ENCODE measurements at places on chromosomes 1 and 21.

DNA sequence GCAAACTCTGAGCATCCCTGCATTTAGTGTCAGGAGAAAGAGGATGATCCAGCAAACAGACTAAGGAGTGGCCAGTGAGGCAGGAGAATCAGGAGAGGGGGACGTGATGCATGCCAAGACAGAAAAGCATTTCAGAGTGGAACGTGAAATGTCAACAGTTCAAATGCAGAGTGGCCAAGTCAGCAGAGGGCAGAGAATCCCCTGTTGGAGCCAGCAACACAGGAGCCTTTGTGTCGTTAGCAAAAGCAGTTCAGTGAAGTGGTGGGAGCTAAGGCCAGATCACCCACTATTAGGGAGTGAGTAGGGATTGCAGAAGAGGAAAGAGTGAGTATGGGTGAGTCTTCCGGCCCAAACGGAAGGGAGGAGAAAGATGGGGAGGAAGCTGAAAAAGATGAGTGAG is 6.6 kb upstream of the FCRL6 start:
- DNase-seq = no peak

DNA sequence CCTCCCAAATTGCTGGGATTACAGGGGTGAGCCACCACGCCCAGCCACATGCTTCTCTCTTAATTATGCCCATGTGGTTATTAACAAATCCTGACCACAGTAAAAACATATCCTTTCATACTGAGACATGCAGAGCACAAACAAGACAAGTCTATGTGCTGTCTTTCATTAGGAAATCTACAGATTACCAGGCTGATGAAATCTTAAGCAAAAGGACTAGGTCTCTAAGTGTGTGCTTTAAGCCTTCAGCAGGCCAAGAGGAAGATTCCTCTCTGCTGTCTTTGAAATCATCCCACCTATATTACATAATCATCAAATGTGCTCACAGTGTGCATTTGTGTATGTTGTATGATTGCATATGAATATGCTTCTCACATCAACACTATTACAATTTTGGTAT is 419.3 kb downstream of the KCTD3 start:
- DNase-seq = no peak

DNA sequence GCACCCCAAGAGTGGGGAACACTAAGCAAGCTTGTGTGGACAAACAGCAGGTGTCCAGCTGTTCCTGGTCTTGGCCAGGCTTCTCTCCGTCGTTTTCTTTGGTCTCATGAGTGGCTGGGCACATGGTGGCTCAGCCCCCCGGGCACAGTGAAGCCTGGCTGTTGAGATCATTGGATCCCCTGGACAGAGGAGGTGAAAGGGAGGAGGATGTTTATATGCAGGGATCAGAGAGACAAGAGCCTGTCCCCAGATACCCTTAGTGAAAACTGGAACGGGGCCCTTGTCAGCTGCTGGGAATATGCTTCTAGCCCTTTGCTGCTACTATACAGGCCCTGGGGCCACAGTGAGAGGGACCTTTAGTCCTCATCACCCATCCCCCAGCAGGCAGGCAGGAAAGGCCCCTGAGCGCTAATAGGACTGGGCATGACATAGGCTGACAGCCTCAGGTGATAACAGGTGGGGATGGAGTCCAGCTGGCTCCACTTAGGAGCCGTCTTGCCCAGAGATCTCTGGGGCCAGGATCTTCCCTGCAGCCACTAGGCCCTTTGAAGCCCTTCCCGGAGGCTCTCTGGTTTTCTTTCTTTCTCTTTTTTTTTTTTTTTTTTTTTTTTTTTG is 16.4 kb downstream of the EPHA8 start:
- no peak for DNase-seq

DNA sequence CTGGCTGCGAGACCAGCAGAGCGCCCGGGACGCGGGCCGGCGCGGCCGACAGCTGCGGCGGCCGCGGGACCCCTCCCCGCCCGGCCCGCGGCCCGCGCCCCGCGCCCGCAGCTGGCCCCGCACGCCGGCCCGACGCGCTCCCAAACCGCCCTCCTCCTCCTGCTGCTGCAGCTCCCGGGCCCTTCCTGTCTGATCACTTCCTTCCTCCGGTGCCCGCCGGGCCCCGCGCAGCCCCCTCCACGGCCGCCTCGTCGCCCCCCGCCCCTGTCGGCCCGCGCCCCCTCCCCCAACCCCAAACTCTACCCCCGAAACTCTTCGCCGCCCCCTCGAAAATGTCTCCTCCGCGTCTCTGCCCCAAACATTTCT is 594 bp downstream of the LUZP1 start:
- no peak for DNase-seq

- DNase-seq = no peak
Measured at GRCh38 chr1:36965275-36966159, 68.8 kb downstream of the GRIK3 start.

DNA sequence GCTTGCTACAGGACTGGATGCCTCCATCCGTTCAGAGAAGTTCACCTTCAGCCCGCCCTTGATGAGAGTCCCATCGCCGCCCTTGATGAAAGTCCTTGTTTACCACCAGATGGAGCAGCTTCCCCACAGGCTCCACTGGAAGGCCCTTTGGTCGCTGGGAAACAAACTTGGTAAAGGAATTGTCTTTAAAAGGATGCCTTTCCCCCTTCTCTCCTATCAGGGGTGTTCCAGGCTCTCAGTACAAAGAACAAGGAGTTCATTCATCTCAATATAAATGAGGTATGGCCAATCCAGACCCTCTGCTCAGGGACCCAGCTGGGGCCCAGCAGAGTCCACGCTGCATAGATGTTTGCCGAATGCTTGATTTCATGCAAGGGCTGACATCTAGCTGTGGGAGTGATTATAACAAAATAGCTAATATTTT is 50.8 kb downstream of the CAPN9 start:
- no peak for DNase-seq

- DNase-seq = no peak
Measured at GRCh38 chr1:210817385-210818275, 316.3 kb downstream of the KCNH1 start.

DNA sequence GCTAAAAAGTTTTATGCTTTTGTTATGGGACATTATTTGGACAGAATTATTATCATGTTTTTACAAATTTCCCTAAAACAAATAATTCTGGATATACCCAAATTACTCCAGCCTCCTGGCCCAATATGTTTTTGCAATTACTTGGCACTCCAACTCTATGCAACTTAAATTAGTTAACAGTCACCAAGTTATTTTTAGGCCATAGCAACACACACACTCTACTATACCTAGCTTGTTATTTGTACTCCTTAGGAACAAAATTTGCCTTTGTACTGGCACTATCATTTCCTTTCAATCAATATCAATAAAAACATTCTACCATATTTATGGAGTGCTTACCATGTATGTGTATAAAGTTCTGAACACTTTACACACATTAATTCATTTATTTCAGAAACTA is 7.7 kb downstream of the DUSP10 start:
- DNase-seq = no peak

DNA sequence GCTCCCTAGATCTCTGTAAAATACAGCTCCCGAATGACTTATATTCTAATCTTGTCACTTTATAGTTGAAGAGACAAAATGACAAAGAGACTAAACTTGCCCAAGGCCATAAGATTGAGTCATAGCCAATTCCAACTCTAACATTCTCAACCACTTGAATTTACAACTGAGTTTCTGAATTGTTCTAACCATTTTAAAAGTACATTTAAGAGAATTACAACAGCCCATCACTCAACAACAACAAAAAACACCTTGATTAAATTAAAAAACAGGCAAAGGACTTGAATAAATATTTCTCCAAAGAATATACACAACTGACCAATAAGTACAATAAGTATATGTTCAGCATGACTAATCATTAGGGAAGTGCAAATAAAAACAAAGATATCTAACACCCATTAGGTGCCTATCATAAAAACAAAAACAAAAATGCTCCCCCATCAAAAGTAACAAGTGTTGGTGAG is 8.7 kb upstream of the ADCY10 start:
- no peak for DNase-seq

GRCh38 chr1:165699577-165699976 is 1.2 kb upstream of the ALDH9A1 start:
- DNase-seq = no peak

GRCh38 chr1:168320149-168320548 is 39.5 kb downstream of the TBX19 start:
- no peak for DNase-seq

GRCh38 chr21:33864150-33864549 is 51.5 kb downstream of the ATP5PO start:
- no peak for DNase-seq

GRCh38 chr1:160251687-160252526 is 10.4 kb downstream of the DCAF8 start:
- DNase-seq = peak; percentile 38

- no peak for DNase-seq
Measured at GRCh38 chr1:184287001-184287400, 99.8 kb upstream of the C1orf21 start.

GRCh38 chr1:161691846-161692245 is 15.2 kb upstream of the FCRLA start:
- no peak for DNase-seq

DNA sequence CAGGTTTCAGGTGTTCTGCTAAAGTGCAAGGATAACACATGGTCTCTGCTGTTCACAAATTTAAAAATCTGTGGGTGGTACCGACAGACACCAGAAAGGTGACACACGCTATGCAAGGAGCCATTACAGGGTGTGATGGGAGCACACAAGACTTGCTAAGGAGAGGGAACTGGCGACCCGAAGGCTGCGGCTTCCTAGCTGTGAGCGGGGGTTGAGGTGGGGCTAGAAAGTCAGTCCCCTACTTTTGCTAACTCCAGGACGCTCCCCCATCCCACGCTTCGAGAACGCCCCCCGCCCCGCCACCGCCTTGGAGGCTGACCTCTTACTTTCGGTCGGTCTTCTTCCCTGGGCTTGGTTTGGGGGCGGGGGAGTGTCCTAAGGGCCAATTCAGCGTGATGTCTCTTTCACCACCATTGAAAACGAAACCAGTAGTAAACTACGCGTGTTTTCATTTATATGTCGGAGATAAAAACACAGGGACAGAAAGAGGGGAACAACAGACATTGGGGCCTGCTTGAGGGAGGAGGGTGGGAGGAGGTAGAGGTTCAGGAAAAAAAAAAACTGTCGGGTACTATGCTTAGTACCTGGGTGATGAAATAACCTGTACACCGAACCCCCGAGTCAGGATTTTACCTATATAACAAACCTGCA is 1.1 kb downstream of the CKS1B start:
- peak; percentile 52 for DNase-seq

DNA sequence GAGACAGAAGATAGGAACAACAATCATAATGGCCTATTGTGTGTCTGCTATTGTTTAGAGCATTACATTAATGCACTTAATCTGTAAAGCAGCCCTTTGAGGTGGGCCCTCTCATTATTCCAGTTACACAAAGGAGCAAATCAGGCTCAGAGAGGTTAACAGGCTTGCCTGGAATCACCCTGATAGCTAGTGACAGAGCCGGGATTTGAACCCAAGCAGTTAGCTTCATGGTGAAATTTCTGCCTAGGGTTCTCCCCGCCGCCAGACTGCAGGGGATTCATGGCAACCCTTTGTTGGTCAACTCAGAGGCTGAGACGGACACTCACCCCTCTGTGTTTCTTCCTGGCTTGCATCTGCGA is 7.1 kb downstream of the HEYL start:
- no peak for DNase-seq

- DNase-seq = no peak
Measured at GRCh38 chr1:154456631-154457030, 45.4 kb upstream of the TDRD10 start.

- DNase-seq = no peak
Measured at GRCh38 chr1:100482167-100482566, 55.8 kb upstream of the GPR88 start.

DNA sequence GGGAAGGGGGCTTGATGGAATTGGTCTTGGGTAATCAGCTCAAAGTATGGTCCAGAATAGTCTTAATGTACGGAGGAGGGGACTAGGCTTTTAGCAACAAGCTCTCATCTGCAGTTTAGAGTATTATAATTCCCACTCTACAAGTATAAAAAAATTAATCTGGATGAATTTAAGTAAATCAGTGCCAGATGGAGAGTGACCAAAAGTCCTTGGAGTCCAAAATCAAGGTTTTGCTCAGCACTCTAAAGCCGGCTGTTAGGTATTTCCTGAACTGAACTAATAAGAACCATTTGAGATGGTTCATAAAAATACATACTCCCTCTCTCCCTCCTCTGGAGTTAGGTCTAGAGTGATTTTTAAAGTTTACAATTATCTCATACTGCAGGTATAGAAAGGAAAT is 23.7 kb downstream of the GLUL start:
- no peak for DNase-seq

GRCh38 chr1:219518168-219518906 is 94.6 kb downstream of the ZC3H11B start:
- DNase-seq = no peak

DNA sequence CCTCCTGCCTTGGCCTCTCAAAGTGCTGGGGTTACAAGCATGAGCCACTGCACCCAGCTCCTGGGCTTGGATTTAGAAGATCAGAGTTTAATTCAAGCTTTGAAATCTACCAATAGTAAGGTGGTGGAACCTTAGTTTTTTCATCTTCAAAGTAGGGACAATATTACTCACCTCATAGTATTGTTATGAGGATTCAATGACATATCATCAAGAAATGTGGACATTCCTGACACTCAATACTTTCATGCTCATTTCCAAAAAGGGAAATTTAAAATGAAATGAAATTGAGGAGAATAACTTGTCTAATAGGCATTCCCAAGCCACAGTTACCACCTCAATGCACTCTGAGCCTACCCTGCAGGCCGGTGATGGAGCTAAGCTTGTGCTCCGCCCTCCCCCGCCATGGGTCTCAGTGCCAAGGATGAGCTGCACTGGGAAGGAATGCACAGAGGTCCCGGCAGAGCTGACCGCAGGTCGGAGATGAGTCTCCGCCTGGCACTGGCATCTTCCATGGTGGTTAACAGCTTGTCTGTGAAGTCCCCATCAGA is 56.5 kb upstream of the BCAR3 start:
- DNase-seq = no peak

- no peak for DNase-seq
Measured at GRCh38 chr1:205693421-205693991, 13.2 kb upstream of the SLC45A3 start.

DNA sequence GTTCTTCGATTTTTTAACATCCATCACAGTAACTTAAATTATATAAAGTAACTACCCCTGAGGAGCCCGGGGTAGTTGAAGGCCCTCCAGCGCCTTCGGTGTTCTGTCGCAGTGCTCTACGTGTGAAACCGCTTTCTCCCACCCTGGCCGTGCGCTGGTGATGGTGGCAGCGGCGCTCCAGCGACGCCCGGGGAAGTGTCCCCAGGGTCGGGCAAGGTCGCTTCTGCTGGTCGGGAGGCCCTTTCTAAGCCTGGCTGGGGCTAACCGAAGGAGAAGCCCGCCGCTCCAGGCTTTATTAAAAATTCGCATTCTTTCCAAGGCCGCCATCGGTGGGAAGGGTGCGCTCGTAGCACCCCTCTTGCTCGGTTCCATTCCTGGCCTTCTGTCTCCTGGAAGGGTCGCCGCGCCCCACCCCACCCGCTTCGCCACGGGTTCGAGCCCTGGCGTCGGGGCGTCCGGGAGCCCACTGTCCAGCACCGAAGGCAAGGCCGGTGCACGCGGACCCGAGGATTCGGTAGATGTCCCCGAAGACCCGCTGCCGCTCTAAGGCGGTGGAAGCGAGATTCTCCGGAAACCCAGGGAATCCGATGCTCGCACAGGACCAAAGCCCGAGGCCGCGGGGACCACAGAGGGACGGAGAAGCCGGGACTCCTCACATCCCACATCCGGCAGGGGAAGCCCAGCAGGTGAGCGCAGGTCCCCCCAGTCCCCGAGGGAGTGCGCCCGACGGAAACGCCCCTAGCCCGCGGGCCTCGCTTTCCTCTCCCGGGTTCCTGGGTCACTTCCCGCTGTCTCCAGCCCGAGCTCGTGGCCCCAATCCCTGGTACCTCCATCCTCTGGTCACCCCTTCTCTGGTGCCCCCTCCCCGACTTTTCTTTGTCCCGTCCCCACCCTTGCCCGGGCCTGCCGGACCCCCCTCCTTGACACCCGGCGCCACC is 685 bp upstream of the RIPPLY3 start:
- no peak for DNase-seq
